Erythroblast (primary cell): ENCODE measurements at places on chromosomes 6 and 20.
A peak's percentile ranks its signal among the peaks of the same experiment; 100 is the strongest.

GRCh38 chr6:22727710-22728109 is 158.3 kb downstream of the HDGFL1 start:
- DNase-seq = no peak

GRCh38 chr20:37925265-37926165 is 22.6 kb downstream of the VSTM2L start:
- DNase-seq = no peak

DNA sequence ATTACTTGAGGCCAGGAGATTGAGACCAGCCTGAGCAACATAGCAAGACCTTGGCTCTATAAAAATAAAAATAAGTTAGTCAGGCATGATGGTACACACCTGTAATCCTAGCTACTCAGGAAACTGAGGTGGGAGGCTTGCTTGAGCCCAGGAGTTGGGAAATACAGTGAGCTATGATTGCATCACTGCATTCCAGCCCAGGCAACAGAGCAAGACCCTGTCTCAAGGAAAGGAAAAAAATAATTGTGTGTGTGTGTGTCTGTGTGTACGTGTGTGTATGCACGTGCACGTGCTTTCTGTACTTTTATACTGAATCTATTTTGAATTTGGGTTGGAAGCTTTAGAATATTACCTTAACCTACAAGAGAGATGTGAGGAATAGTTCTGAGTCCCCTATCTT is 58.9 kb downstream of the KIZ start:
- no peak for DNase-seq

DNA sequence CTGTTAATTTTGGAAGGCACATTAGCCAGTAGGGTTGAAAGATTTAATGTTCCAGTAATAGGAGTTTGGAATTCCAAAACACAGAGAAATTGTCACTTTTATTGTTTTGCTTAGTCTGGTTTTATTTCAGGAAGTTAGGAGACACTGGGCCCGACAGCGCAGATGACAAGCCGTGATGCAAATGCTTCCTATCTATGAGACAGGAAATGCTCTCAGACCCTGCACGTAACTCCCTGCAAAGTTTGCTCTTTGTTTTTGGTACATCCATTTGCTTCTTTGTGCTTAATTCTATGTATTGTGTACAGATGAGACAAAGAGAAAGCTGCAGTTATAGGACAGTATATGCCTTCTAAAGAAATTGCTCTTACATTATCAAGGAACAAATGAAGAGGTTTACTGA is 201.6 kb upstream of the SGK1 start:
- DNase-seq = no peak

- no peak for DNase-seq
These were observed 16.2 kb upstream of the BLCAP start for GRCh38 chr20:37543828-37544227.

DNA sequence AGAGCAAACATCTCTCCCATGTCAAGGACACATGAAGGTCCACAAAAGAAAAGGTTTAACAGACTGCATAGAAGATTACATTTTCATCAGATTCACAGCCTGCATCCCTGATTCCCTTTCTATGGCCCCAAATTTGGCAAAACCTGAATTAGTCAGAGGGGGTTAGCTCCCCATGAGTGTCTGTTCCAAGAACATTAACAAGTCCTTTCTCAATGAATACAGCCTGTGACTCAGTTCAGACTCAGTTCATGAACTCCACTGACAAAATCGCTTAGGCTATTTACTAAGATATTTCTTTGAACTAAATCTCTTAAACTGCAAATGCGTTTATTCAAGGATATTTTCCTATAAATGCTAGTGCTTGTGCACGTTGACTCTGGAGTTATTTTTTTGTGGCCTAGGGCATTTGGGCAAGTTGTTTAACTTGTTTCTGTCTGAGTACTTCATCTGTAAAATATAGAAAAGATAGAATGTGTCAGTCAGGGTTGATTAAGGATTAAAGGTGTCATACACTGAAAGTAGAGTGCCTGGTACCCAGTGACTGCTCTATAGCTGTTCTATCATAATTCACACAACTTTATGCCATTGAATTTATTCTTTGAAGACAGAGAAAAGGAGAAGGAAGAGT is 422.6 kb downstream of the HTR1B start:
- DNase-seq = no peak

DNA sequence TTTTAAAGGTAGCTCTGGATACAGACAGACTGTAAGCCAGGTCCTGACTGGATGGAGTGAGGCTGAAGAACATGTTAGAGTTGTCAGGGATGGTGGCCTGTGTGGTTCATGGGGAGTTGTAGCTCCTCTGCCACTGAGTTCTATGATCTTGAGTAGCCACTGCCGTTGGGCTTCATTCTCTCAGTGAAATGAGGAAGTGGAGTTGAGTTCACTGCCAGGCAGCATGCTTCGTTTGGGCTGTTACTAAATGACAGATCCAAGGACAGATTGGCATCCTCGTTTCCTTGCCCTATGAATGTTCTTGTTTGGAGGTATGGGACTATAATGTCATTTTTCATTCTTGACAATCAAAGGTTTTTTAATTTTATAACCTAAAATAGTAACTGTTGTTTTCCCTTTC is 37.2 kb downstream of the SCAND1 start:
- DNase-seq = no peak

GRCh38 chr6:1579096-1579495 is 30.6 kb upstream of the FOXC1 start:
- no peak for DNase-seq

DNA sequence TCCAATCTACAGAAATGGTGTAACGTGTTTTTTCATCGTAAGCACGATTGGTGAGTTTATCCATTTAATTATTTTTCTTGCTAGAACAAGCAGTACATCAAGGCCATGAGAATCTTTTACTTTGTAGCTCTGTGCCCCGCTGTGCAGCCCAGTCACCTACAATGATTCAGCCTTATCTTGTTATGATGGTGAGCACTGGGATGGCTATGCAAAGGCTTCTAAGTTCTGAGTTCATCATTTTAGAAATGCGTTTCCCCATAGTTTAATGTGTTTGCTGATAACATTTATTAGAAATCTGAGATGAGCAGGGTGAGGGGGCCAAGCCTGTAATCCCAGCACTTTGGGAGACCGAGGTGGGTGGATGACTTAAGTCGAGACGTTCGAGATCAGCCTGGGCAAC is 111.8 kb upstream of the QKI start:
- no peak for DNase-seq

- DNase-seq = no peak
These were observed 191.8 kb upstream of the RREB1 start for GRCh38 chr6:6915813-6916547.

DNA sequence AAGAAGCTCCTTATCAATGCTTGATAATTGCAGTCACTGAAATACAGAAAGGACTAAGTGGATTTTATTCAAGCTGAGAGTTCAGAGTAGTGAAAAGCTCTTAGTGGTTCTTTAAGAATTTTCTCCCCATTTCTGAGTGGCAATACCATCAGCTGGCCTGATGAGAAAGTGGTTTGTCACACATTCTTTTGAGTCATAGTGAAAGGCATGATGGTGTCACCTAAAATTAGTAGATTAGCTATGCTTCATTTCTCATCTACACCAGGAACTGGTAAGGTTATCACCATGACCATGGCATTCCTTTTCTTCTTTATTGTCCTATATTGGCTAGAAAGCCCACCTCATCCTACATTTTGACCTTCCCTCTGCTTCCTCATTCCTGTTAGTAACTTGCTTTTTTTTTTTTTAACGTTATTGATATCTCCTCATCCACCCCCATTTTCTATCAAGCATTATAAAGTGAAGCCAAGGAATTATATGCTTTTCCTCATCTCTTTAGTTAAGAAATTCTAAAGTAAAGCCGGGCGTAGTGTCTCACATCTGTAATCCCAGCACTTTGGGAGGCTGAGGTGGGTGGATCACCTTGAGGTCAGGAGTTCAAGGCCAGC is 67.4 kb upstream of the LOC128125822 start:
- no peak for DNase-seq

GRCh38 chr20:35327074-35327976 is 35.1 kb upstream of the FAM83C start:
- DNase-seq = peak; percentile 37

GRCh38 chr6:16236009-16236501 is 2.3 kb upstream of the GMPR start:
- no peak for DNase-seq

DNA sequence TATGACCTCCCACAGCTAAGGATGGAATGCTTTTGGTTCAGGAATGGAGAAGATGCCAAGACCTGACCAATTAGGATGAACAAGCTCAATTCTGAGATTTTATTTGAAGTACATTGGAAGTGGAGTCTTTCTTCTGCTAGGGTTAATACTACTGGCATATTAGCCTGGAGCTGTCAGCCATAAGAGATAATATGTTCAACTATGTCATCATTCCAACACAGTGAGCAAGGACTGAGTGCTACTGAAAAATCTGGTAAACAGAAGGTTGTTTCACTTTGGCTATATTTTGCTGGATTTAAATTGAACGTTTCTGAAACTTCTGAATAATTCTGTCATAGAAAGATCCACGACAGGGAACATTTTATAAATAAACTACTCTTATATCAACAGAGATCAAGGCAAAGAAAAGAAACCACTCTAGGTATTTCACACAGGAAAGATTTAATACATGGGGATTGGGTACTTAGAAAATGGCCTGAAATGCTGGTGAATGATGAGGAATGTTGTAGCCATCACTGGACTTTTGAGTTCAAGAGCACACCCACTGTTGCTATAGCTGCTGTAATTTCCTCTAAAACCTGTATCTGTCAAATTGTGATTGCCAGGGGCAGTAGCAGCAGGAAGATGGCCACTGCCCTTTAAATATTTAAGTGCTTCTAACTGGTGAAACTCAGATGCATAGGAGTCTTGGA is 200.5 kb downstream of the PLCB4 start:
- no peak for DNase-seq

GRCh38 chr6:2876210-2877056 is 26.7 kb downstream of the SERPINB9 start:
- peak; percentile 13 for DNase-seq

DNA sequence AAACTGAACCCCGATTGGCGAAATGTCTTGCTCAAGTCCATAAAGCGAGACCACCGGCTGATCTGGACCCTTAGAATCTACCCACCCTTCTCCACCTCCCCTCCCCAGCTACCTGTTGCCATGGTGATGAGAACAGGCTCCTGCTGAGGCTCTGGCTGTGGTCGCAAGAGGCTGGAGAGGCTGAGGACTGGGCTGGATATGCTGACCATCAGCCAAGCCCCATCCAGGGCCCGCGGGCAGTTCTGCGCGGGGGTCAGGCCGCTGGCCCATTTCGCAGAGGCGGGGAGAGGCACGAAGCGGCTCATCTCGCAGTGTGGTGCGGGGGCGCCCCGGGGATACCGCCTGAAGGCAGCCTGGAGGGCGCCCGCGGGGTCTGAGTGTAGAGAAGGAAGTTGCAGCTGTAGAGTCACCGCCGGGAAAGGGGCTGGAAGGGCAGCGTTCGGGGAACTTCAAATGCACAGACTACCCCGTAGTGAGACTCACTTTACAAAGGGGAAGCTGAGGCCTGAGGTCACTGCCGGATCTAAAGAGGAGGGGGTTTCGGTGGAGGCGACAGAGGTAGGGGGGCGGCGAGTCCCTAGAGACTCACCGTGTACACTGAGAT is 671 bp downstream of the TAPBP start:
- DNase-seq = peak; percentile 66

DNA sequence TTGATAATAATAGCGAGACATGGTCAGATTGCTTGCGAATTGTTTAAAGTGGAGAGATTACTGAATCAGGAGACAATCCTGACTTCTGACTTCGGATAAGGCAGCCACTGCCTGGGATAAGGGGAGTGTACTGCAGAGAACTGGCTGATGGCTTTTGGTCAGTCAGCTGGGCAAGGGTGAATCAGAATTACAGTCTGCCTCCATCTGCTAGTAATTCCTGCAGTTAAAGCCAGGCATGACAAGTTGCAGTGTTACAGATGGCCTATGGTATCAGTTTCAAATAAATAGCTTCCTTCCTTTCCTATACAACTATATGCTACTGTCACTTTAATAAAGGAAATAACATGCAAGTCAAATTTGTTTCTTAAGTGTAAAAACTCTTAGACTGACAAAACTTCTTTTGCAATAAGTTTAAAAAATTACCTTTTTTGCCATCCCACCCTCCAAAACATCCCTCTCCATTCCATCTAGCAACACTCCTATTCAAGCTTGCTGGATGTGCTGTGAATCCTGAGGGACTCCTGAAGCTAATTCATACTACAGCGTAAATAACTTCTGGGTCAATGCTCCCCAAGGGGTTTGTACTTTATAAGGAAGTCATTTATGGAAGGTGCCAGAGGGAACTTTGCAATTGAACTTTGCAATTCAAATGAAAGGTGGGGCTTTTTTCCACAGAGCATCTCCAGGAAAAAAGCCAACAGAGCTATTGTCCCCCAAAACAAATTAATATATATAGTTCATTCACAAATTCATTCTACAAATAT is 245.2 kb downstream of the ADGRB3 start:
- no peak for DNase-seq

- DNase-seq = no peak
These were observed 211.7 kb downstream of the LMBRD1 start for GRCh38 chr6:69584913-69585729.

GRCh38 chr6:159440349-159440748 is 252.7 kb downstream of the SOD2 start:
- DNase-seq = no peak

DNA sequence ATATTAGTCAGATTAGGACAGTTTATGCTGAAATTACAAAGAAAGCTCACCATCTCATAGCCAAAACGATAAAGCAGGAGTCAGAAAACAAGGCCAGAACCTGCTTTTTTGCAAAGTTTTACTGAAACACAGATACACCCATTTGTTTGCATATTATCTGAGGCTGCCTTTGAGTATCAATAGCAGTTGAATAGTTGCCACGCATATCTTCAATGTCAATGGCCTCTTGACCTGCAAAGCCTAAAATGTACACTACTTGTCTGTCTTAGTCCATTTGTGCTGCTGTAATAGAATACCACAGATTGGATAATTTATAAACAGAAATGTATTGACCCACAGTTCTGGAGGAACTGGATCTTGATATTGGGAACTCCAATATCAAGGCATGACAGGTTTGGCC is 94.1 kb upstream of the NT5E start:
- no peak for DNase-seq

- DNase-seq = no peak
These were observed 49.7 kb downstream of the THEMIS start for GRCh38 chr6:127851197-127851596.

GRCh38 chr6:30935018-30935417 is 3.0 kb upstream of the SFTA2 start:
- no peak for DNase-seq

DNA sequence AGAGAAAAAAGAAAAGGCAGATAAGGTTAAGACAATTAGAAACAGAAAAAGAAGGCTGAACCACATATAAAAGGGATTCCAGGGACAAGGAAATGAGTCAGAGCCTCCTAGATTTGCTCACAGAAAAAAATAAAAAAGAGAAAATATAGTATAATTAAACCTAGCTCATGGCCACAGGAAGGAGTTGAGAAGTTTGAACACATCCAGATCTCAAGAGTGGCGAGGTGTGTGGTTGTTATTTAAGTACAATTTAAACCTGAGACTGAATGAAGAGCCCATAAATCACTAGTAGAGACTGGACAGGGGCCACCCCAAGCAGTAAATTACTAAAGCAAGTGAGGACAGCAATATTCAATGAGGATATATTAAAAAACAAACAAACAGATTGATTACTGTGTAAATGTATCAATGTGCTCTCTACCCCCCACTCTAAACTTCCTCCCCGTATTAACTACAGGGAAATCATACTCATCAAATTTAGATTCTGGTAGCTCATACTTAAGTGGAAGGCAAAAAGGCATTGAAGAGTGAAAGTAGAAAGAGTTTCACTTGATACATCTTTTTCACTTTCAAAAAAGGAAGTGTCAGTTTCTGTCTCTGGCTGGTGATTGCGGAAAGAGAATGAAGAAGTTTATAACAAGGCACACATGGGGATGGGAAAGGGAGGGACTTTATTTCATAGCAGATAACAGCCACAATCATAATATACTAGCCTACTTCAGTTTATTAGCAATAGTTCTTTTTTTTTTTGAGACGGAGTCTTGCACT is 49.3 kb upstream of the SCAF8 start:
- DNase-seq = no peak
